ENCODE measurements at places on chromosomes 1 and 21.

GRCh38 chr1:1616045-1616790 lies 918 bp downstream of the MIB2 start:
- peak; percentile 65 for DNase-seq

DNA sequence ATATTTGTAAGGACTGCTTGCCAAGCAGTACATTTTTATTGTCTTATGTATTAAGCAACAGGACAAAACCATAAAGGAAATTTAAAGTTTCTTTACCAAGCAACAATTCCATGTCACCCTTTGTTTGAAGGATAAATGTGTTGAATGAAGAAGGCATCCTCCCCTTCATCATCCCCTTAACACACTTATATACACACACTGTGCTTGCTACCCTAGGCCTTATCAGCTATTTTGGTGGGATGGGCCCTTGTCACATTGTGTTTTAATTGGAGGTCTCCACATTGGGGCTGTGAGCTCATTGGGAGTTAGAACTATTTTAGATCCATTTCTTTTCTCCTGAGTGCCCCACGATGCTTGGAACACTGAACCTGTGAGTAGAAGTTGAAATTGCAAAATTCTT lies 1.9 kb downstream of the VANGL1 start:
- DNase-seq = no peak

- DNase-seq = peak; percentile 6
Observed at GRCh38 chr1:62407398-62408009, 29.3 kb upstream of the USP1 start.

GRCh38 chr1:170661646-170662411 lies 2.1 kb upstream of the PRRX1 start:
- DNase-seq = no peak

GRCh38 chr1:34744851-34745250 lies 10.0 kb upstream of the GJB5 start:
- no peak for DNase-seq

GRCh38 chr1:32871364-32872191 lies 866 bp upstream of the FNDC5 start:
- DNase-seq = no peak

- DNase-seq = no peak
Observed at GRCh38 chr1:42945164-42945563, 13.5 kb downstream of the SLC2A1 start.
